ENCODE measurements at places on chromosomes 3 and 15.

- DNase-seq = no peak
These were observed 233.6 kb upstream of the CTDSPL start for GRCh38 chr3:37627951-37628620.

DNA sequence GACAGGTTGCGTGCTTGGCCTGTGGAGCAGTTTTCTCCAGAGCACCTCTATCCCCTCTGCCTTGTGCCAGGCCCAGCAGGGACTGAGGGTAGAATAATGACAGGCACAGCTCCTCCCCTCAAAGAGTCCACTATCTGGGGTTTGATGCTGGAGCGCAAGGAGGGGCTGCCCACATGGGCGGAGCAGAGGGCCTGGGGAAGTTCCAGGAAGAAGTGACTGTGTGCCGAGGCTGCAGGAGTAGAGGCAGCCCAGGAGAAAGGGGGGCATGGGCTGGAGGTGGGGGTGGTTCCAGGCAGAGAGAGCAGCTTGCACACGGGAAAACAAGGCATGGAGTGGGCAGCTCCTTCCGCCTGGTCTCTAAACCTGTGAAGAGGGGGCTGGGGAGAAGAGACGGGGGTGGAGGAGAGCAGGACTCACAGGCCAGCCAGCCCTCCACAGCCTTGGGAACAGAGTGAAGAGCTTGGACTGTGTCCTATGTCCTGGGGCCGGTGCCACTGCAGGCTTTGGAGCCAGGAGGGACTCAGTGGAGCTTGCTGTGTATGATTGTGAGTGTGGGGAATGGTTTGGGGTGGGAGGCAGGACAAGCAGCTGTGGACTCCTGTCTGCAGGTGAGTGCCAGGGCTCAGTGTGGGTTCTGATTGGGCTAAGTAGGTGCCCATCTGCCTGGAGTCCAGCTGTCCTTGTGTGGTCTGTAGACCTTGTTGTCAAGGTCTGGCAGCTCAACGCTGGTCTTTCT, 48.1 kb downstream of the APBA2 start:
- DNase-seq = no peak

- no peak for DNase-seq
These were observed 14.1 kb downstream of the LACTB start for GRCh38 chr15:63135804-63136203.

- no peak for DNase-seq
These were observed 17.2 kb downstream of the CCDC80 start for GRCh38 chr3:112623717-112624116.

DNA sequence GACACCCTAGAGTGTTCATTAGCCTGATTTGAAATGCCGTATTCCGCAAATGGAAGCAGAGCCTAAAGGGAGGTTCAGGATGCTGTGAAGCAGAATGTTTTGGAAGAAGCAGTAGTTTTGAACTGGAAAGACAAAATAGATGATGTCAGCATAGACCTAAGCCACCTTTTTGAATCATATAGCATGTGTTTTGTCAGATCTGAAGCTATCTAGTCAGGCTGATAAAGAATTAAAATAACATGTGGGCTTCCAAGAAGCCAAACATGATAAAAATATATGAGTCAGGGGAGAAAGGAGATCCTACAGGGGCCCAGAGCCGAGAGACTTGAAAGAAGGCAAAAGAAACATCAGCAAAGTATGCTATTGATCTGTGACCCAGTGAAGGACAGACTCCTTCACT, 47.2 kb upstream of the RASA2 start:
- DNase-seq = no peak

- no peak for DNase-seq
These were observed 15.8 kb upstream of the THBS1 start for GRCh38 chr15:39564972-39565665.

DNA sequence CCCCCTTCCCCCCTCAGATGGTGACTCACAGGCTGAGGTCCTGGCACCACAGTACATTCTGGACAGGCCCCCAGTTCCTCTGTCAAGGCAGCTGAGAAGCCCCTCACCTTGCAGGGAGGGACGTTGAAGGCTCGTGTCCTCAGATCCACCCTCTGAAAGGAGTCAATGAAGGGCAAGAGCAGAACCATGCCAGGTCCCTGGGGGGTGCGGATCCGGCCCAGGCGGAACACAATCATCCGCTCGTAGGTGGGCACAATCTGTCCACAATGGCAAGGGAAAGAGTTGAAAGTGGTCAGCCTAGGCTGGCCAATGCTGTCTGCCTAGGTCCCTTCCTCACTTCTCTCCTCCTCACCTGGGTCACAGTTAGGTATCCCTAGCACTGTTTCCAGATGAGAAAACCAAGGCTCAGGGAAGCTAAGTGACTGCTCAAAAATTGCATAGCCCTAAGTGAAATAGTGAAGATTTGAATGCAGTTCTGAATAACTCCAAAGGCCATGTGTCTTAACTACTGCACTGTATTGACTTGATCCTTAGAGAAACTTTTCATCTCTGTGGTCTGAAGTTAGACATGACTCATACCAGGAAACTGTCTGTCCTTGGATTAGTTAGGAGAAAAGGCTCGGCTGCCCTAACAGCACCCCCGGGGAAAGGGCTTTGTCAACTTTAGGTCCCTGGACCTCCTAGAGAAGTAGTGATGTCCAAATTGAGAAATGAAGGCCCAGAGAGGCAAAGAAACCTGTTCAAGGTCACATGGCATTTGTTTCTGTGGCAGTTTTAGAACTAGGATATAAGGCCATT, 2.9 kb downstream of the STOML1 start:
- DNase-seq = no peak

DNA sequence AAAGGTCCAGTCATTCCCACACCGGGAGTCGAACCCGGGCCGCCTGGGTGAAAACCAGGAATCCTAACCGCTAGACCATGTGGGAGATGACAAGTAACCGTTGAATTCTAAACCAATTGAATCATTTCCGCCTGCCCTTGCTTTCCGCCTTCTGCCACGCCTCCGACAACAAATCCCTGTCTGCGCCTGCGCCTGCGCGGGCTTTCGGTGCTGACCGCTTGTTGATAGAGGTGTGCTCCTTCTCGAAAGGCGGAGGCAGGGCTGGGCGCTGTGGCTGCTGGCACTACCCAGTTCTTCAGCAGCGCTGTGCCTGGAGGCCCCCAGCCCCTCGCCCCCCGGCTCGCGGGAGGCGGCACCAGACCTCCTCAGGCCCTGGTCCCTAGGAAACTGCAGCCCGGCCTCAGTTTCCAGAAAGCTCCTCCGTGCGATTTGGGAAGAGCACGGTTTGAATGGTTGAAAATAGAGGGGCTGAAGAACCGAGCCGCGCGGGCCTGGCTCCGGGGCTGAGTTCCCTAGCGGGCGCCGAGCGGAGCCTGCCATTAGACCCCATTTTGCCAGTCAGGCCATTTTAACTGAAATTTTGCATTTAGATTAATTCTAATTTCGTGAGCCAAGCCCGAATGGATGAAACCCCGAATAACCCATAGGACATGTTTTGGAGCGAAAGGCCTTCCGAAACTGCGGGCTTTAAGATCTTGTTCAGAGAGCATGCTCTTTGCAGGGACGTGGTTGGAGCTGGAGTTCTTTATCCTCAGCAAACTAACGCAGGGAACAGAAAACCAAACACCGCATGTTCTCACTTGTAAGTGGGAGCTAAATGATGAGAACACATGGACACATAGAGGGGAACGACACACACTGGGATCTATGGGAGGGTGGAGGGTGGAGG, 219.3 kb upstream of the ATP10A start:
- DNase-seq = peak; percentile 95

- DNase-seq = no peak
These were observed 48.1 kb downstream of the STXBP5L start for GRCh38 chr3:120956143-120956542.

GRCh38 chr3:71695000-71695482, 30.2 kb downstream of the EIF4E3 start:
- no peak for DNase-seq

DNA sequence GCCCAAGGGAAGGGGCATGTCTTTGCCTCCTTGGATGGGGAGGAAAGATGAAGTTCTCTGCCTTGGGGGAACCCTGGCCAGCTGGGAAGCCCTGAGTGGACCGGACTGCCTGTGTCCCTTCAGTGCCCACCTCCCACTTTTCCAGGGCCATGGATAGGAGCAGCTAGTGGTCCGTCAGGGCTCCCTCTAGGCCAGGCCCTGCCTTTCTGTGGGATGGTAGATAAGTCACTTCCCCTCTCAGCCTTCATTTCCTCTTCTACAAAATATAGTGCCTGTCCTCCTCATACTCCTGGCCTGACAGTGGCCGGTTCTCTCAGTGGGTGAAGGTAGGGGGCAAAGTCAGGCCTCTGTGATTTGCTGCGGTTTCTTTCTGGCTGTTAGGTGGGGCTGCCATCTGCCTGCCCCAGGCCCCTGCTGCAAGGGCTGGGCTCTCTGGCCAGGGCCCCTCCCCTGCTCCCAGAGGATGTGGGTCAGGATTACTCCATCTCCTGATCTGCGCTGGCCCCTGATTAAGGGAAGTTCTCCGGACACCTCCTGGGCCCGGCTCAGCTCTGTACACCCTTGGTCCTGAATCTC, 1.4 kb downstream of the PLEKHO2 start:
- no peak for DNase-seq

- DNase-seq = no peak
These were observed 4.1 kb downstream of the CXCR6 start for GRCh38 chr3:45947361-45947760.

DNA sequence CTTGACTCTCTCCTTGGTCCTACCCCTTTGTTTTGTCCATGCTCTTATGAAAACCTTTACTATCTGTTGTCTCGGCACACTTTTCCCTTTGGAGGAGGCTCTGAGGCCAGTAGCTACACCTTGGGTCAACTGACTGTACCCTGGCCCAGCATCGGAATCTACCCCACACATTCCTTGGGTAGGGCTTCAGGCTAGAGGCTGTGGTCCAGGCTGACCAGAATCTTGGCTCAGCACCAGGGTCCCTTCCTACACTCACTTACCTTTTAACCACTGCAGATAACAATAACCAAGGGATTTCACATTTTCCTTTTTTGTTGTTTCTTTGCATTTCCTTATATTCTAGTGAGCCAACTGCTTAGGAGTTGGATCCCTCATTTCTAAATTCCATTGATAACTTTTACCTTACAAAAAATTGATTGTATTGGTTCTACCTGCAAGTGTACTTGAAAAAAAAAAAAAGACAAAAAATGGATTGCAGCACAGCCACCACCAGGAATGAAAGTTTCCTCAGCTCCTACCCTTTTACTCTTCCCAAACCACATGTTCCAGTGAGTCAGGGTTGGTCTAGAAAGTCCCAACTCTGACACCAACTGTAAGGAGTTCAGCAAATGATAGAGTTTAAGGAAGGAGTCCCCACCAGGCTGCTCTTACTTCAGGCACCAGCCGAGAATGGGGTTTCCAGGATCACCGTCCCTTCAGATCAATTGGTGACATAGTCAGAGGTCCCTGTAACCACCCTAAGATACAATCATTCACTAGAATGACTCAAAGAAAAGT, 95.6 kb downstream of the FBLN2 start:
- no peak for DNase-seq

DNA sequence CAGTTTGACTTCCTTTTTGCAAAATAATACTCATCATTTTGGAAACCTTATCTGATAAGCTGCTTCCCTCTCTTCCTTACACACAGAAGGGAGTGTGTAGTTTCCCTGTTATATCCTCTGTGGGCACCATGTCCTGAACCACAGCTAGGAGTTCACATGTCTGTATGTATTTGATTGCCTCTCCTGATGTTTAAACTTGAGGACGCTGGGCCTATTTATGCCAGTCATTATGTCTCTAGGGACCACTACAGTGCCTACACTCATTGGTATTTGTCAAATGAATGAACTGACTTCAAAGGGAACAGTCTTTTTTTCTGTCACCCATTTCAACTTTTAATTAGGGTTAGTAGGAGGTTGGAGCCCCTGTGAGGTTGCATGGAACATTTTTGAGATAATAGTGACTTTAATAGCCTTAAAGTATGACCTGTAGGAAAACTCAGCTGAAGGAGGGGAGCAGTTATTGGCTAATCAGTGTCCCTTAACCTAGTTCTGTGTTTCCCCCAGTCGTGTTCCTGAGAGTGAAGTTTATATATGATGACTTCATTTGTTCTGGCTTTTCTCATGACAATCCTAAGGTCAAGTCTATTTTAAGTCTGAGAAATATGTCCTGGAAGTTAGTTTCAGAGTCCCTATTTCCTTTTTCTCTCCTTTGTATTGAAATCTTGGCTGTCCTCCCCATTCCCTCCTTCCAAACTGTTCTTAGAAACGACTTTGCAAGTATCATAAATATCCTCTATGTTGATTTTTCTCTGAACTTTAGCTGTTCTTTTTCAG, 28.9 kb downstream of the PDE8A start:
- no peak for DNase-seq

DNA sequence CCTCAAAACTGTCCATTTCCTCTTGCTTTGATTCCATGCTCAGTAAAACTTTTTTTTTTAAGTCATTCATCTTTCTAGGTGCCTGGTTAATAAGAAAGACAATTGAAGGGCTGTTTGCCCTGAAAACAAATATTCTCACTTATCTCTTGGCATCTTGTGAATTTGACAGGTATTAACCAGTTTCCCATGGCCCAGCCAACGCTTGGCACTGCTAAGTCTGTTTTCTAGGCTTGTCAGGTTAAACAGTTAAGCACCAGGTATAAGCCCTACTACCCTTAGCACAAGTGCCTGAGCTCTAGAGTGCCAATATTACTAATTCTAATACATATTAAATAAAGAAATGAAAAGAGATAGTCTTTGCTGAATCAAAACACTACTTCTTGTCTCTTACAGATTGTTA, 36.3 kb downstream of the PXK start:
- no peak for DNase-seq
